ENCODE measurements at places on chromosomes 7 and 10. TPM values are rescaled to one million over a fixed set of nuclear protein-coding genes. Genes with fewer than 3 reads are reported as not detected.

GRCh38 chr7:22660293-22660692, 66.7 kb upstream of the IL6 start:
- DNase-seq: no peak

GRCh38 chr7:4834601-4835397, 27.0 kb downstream of the PAPOLB start:
- DNase-seq: no peak

DNA sequence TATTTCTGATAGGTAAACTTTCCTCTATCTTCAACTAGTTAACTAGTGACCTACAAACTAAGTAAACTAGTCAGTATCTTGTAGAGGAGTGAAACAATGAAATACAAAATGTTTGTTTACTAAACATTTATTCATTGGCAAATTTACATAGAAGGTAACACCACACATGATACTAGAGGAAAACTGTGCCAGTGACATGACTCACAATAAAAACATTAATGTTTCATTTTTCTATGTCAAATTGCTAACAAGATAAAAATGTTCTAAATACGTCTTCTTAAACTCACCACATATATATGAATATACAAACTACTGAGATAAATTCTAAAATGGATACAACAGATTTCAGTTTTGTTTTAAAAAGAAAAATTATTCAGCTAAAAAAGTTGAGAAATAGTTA, 471.3 kb downstream of the PARD3 start:
- DNase-seq: no peak

GRCh38 chr7:148987751-148988512, 40.4 kb downstream of the PDIA4 start:
- DNase-seq: no peak

- DNase-seq: no peak
These were observed 101.6 kb downstream of the DNAJB6 start for GRCh38 chr7:157438121-157439025.

GRCh38 chr10:18607503-18608378, 43.6 kb downstream of the NSUN6 start:
- peak; percentile 59 for DNase-seq

- peak; percentile 41 for DNase-seq
These were observed 29.3 kb upstream of the ADD3 start for GRCh38 chr10:109978481-109978880.

DNA sequence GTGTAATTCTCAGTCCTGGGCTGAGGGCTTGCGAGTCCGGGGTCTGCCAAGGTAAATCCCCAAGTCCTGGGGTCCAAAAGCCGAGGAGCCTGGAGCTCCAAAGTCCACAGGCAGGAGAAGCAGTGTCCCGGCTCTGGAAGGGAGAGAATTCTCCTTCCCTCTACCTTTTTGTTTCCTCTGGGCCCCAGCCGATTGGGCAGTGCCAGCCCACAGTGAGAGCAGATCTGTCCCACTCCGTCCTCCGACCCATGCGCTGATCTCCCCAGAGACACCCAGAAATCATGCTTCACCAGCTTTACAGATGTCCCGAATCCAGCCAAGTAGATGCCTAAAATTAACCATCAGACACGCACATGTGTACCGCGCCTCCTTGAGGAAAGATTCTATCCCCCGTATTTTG, 8.1 kb upstream of the VIPR2 start:
- no peak for DNase-seq

DNA sequence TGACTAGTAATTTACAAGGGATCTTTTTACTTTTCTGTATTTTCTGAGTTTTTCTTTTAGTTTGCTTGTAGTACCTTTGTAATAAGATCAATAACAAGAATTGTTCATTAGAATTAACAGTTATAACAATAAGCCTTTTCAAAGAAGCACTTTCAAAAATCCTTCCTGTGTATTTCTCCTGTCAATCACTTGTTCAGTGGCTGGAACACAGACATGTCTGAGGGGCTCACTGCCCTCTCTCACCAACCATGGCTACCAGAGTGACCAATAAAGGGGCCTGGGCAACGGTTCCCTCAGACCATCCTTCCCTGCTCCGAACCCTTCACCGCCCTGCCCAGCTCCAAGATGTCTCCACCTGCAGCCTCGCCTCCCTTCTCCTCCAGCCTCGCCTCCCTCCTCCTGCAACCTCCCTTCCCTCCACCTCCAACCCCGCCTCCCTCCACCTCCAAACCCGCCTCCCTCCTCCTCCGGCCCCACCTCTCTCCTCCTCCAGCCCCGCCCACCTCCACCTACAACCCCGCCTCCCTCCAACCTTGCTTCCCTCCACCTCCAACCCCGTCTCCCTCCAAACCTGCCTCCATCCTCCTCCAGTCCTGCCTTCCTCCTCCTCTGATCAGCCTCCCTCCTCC, 353.4 kb downstream of the TNS3 start:
- peak; percentile 35 for DNase-seq

DNA sequence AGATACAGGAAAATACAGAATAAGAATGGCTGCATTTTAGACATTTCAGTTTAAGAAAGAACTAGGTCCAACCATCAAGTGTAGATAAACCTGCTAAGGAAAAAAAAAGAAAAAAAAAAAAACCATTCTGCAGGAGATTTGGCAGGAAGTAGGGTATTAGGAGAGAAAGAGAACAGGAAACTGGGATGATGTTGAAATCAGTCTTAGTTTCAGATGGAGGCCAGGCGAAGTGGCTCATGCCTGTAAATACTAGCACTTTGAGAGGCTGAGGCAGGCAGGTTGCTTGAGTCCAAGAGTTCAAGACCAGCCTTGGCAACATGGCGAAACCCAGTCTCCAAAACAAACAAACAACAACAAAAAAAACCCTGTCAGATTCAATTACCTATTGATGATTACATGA, 120.2 kb downstream of the RAB11FIP2 start:
- DNase-seq: no peak

DNA sequence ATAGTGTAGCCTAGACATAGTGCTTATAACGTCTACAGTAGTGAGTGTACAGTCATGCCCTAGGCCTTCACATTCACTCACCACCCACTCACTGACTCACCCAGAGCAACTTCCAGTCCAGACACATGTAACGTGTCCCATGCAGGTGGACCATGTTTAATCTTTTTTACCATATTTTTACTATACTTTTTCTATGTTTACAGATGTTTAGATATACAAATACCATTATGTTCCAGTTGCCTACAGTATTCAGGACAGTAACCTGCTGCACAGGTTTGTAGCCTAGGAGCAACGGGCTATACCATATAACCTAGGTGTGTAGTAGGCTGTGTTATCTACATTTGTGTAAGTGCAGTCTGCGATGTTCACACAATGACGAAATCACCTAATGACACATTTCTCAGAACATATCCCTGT, 11.0 kb downstream of the MPP7 start:
- DNase-seq: peak; percentile 33

DNA sequence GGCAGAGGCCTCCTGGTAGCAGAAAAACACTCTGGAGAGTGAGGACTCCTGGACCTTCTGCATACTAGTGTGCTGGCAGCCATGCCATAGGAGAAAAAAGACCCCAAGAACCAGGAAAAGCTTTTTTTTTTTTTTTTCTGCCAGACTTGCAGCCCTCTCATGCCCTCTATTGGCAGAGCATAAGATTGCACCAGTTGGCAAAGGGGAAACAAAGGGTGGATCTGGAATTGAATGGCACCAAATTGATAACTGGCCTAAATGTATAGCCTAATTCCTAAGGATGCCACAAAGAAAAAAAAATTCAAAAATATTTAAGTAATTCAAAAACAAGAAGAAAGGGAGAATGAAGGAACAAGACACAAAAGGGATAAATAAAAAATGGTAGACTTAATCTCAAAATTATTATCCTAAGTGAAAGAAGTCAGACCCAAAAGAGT, 112.5 kb upstream of the GHITM start:
- DNase-seq: peak; percentile 25

- peak; percentile 56 for DNase-seq
These were observed 234.4 kb downstream of the TEX36 start for GRCh38 chr10:125448596-125448995.

- no peak for DNase-seq
These were observed 64.4 kb downstream of the ENTPD1 start for GRCh38 chr10:95820363-95820762.

DNA sequence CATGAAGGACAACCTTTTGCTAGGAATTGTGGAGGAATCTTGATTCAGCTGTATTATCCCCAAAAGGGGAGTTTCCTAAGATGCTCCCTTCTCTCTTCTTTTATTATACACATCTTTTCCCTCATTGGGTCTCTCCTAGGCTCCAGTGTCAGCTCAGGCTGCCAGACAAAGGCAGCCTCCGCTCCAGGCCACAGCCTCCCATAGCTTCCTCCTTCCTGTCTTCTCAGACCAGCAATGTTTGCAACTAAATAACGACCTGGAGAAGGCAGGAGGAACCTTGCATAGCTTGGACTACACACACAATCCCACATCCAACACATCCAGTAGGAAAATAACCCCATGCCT, 12.3 kb downstream of the SFXN3 start:
- DNase-seq: no peak

DNA sequence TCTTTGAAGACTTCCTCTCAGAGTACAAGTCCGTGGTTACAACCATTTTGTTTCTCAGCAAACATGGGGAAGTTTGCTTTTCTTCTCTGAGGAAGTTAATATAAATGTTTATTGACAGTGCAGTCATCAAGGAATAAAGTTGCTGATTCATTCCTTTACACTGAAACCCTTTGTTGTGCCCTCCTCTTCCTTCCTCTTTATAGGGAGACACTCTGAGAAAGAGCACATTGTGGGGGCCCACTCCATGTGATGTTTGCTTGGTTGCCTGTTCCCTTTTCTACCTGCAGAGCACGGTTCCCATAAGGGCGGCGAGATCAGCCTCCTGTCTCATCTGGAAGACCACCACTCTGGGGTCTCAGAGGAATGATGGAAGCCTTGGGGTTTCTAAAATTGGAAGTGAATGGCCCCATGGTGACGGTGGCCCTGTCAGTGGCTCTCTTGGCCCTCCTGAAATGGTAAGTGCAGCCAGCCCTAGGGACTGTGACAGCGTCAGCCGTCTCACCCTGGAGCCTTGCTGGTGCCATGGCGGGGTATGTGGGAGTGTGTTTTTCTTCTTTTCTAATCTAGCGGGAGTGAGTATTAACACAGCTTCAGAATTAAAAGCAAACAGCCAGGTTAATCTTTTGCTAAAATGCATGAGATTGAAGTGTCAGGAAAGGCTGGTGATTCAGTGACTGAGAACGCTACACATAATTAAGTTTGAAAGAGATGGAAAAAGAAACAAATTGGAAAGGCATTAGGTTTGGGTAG, at the start of gene TBXAS1:
Gene TBXAS1, plus strand, starts transcription at position 240 of the 750 bp plus-strand sequence. Its CDS starts 127 bp downstream, at position 367.
- DNase-seq: peak; percentile 64

GRCh38 chr10:113073549-113074189, 123.6 kb downstream of the TCF7L2 start:
- peak; percentile 87 for DNase-seq

- no peak for DNase-seq
These were observed 13.7 kb upstream of the SRPK2 start for GRCh38 chr7:105402221-105403095.

DNA sequence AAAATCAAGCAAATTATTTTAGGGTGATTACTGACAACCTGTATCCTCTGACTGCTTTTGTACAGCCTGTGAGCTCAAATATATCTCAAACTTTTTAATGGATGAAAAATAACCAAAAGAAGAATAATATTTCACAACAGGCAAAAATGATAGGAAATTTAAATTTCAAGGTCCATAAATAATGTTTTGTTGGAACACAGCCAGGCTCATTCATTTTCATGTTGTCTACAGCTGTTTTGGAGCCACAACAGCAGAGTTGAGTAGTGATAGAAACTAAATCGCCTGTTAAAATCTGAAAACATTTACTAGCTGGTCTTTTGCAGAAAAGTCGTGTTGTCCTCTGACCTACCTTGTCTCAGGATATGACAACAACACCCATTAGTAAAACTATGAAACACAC, 75.9 kb downstream of the GLI3 start:
- no peak for DNase-seq

GRCh38 chr10:70748801-70749573, 36.2 kb downstream of the TBATA start:
- no peak for DNase-seq

- no peak for DNase-seq
These were observed 94.1 kb upstream of the ARMC3 start for GRCh38 chr10:22833781-22834180.

DNA sequence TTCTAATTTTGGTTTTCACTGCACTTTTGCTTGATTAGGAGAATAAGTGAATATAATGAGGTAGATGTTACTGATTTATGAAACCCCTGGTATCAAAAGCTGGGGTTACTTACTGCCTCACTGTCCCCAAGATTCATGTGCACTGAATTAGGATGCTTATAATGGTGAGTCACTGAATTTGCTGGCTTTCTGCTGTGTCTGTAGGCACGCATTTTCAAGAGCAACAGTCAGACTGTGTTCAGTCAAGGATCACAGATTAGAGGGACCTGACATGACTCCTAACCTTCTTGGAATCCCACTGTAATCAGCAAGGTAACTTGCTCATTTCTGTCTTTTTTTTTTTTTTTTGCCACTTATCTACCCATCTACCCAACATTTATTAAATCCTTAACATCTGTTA, 59.7 kb downstream of the GPR85 start:
- no peak for DNase-seq

- no peak for DNase-seq
These were observed 80.8 kb downstream of the ALOX5 start for GRCh38 chr10:45454859-45455258.

- no peak for DNase-seq
These were observed 45.3 kb upstream of the ANKRD1 start for GRCh38 chr10:90966146-90966545.

DNA sequence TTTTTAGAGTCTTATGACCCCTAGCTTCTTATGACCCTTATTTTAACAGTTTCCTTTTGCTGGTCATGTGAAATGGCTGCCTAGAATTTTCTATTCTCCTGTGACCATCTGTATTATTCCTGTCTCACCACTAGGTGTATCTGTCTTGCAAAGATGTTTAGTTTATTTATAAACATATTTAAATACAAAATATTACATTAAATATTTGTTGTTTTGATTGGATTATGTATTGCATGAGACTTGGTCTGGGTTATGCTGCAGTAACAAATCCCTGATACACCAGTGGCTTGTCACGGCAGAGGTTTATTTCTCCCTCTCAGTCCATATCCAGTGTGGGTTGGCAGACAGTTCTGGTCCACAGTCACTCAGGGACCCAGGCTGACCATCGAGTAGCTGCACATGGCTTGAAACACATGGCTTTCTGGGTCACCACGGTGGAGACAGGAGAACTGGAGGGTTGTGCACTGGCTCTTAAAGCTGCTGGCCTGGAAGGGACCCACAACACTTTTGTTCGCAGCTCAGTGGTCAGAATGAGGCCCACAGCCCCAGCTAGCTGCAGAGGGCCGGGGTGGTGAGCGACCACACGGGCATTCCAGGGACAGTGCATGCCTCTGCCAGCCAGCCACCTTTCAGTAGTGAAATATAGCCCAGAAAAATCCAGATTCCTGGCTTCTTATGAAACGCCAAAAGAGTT, 7.4 kb downstream of the RASSF4 start:
- no peak for DNase-seq

The PTPN12 gene
- 65.9 TPM for total RNA-seq

The FXYD4 gene
- total RNA-seq: not detected

The PPP2R2D gene
- total RNA-seq: 17.2 TPM

The RBM20 gene
- total RNA-seq: not detected

The CALML5 gene
- total RNA-seq: not detected

The SSC4D gene
- total RNA-seq: not detected

The AQP1 gene
- 1.7 TPM for total RNA-seq

The GLI3 gene
- not detected for total RNA-seq

The NUTM2A gene
- 1.1 TPM for total RNA-seq

The SRRT gene
- total RNA-seq: 157 TPM

The ZNF239 gene
- total RNA-seq: 10.8 TPM

Data from Calu3 (cell line).